ENCODE measurements at places on chromosomes 3 and 15.

DNA sequence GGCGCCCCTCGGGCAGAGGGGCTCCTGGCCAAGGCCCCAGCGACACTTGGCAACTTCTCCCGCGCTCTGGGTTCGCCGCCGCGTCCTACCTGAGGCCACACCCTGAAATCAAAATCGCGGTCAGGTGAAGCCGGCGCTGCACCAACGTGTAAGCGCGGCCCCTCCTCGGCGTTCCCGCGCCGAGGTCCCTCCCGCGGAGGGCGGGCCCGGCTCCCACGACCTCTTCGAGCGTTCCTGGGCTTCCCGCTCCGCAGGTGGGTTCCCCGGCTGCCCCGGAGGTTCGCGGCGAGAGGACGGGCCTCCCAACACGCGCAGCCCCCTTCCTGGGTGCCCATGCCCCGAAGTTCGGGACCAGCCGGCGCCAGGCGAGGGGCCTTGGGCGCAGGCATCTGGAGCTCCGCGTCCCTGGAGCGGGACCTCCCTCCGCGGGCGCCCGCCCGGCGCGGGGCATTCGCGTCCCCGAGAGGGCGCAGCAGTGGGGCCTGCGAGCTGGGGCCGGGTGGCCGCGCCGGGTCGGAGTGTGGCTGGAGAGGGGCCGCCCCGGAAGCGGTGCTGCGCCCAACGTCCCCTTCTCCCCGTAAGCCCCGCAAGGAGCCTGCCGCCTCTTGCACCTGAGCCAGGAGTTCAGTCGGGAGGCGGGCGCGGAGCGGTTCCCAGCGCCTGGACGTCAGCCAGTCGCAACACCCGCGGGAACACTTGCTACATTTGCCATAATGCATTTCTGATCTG, 13.7 kb downstream of the PAK6 start:
- no peak for DNase-seq

- peak; percentile 72 for DNase-seq
Observed at GRCh38 chr3:177144922-177145321, 52.4 kb downstream of the TBL1XR1 start.

GRCh38 chr3:17539436-17539835, 203.0 kb downstream of the TBC1D5 start:
- no peak for DNase-seq

GRCh38 chr3:51434746-51435327, 43.8 kb downstream of the RBM15B start:
- DNase-seq, result peak; percentile 66
